ENCODE measurements at places on chromosomes 6 and 20. TPM values are rescaled to one million over a fixed set of nuclear protein-coding genes. Genes with fewer than 3 reads are reported as not detected.

The BPIFA2 gene
- total RNA-seq, result not detected

The SCRT2 gene
- not detected for total RNA-seq

The GTSF1L gene
- total RNA-seq, result not detected

The OVOL2 gene
- not detected for total RNA-seq

The ADGRB3 gene
- total RNA-seq, result under 0.01 TPM

The DNAH8 gene
- total RNA-seq, result 0.12 TPM

Measured in uterine smooth muscle cell (primary cell).